ENCODE measurements at places on chromosomes 13 and 19. TPM values are rescaled to one million over a fixed set of nuclear protein-coding genes. Genes with fewer than 3 reads are reported as not detected.

HSD17B14 gene
- total RNA-seq, result 0.26 TPM

DNA sequence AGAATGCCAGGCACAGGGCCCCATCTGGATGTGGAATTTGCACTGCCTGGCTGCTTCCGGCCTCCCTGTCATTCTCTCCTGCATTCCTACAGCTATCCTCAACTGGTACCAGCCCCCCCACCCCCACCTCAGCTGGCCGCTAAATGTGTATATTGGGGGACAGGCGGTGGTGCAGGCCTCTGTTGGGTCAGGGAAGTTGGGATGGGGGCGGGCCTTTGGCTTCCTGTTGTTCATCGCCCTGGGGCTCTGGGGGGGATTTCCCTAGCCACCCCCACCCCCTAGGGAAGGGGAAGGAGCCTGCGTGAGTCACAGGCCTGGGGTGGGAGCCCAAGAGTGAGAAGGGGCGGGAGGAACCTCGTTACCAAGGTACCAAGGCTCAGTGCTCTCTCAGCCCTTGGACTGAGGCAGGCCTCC, 10.6 kb downstream of the POU2F2 start:
- DNase-seq, result peak; percentile 84

GRCh38 chr13:107216046-107216755, 648.3 kb upstream of the ARGLU1 start:
- peak; percentile 38 for DNase-seq

DNA sequence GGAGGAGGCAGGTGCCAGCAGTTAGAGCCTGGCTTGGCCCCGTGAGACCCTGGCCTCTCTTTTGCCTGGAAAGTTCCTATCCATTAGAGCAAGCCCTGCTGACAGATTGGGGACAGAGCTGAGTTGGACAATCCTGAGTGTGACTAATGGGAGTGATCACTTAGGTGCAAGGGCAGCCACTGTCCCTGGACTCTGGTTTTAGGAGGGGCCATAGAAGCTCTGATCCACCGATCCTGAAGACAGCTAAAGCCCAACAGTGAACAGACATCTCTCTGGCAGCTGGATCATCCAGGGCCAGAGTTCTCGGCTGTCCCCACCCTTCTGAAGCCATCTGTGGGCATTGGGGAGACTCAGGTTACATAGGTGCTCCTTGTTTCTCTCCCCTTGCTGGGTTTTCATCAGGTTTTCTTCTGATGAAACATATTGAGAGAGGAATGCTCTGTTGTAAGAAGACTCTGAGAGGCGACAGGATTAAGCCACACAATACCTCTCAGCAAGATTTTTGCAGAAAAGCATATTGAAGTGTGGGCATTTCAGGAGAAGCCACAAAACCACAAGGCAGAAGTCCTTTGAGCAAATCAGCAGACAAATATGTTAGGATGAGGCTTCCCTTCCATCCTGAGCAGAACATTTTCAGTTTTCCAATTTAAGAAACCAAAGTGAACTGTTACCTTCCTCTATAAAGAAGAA, 288.0 kb upstream of the MAB21L1 start:
- DNase-seq, result no peak

TEX101 gene
- not detected for total RNA-seq

NKPD1 gene
- 0.09 TPM for total RNA-seq

DNA sequence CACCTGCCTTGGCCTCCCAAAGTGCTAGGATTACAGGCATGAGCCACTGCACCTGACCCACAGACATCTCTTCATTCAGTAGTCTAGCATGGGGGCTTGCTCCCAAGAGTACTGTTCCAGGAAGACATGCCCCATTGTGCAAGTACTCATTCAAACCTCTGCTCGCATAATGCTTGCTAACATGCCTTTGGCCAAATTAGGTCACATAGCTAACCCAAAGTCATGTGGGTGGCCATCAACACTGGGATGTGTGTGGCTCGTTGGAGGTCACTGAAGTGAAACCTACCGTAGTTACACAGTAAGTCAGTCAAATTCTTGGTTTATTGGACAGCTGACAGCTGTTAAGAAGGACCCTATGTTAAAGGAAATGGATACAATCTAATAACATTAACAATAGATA, 20.3 kb downstream of the RFXAP start:
- no peak for DNase-seq

- peak; percentile 21 for DNase-seq
These were observed 286.6 kb downstream of the PCDH20 start for GRCh38 chr13:61128850-61129645.

GRCh38 chr19:1754636-1755466, 1.5 kb downstream of the ONECUT3 start:
- no peak for DNase-seq

OR4F17 gene
- not detected for total RNA-seq

- peak; percentile 44 for DNase-seq
These were observed 796 bp upstream of the LSM14A start for GRCh38 chr19:34171539-34171876.

NLRP5 gene
- not detected for total RNA-seq

GRCh38 chr19:13036366-13036976, 41.2 kb downstream of the NFIX start:
- DNase-seq, result peak; percentile 64

MISP gene
- 33.7 TPM for total RNA-seq

- no peak for DNase-seq
These were observed 1.8 kb upstream of the NCCRP1 start for GRCh38 chr19:39194832-39195542.

- DNase-seq, result peak; percentile 6
These were observed 558 bp downstream of the MZT1 start for GRCh38 chr13:72726726-72727416.

DNA sequence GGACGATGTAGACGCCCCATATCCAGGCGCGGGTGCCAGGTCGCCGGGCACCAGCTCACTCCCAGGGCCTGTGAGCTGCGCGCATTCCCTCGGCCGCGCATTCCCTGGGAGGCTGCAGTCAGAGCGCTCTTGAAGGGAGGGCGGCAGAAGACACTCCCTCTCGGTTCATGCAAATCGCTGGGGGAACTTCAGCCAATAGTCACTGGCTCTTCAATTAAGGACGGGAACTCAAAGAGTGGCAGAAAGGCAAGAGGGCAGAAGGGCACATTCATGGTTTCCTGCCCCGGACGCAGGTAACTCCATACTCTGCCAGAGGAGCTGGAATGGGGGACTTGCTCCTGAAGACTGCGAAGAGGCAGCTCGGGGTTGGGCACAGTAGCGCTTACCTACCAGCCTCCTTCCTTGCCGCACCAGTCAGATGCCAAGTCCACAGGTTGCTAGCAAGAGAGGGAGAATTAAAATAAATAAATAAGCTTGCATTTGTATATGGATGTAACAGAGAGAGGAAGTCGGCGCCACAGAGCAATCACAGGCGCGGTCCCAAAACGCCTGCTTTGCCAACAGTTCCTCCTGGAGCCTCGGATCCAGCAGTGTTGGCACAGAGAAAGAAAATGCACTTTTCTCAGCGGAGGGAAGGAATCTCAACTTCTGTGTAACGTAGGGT, 459 bp downstream of the PCDH20 start:
- peak; percentile 71 for DNase-seq

RETN gene
- total RNA-seq, result not detected

DNA sequence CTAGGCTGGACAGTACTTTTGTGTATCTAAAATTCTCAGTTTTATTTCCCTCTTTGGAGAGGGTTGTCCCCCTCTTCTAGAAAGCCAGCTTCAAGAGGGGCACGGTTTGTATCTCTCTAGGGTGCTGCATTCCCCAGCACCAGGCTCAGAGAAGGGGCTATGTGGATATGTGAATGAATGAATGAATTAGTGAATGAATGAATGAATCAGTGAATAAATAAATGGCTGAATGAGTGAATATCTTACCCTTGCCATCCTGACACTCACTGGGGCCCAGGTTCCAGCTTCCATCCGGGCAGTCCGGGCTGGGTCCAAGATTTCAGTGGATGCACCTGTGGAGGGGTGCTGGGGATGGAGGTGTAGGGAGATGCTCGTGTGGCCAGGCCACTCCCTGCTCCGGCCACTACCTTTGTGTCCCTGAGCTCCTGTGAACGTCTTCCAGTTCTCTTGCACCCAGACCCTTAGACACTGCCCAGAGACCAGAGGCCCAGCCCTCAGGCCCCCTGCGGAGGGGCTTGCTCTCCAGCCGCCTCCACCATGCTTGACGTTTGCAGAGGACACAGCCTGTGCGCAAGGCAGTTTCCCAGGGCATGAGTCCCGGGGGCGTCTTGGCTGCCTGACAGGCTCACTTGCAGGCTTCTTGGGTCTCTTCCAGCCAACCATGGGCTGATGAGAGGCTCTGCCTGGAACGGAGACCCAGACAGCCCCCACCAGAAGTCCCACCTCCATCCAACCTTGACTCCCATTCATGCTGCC, 2.8 kb upstream of the KCNN1 start:
- no peak for DNase-seq

DNA sequence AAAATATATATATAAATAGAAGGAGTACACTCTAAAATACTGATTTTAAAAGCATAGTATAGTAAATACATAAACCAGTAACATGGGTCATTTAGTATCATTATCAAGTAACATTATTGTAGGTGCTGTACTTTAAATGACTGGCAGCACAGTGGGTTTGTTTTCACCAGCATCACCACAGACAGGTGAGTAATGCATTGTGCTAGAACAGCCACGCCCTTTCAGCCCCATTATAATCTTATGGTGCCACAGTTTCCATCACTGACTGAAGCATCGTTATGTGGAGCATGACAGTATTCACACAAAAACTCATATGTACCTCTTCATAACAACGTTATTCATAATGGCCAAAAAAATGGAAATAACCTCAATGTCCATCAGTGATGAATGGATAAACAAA, 88.3 kb downstream of the DHRS12 start:
- DNase-seq, result no peak

DNA sequence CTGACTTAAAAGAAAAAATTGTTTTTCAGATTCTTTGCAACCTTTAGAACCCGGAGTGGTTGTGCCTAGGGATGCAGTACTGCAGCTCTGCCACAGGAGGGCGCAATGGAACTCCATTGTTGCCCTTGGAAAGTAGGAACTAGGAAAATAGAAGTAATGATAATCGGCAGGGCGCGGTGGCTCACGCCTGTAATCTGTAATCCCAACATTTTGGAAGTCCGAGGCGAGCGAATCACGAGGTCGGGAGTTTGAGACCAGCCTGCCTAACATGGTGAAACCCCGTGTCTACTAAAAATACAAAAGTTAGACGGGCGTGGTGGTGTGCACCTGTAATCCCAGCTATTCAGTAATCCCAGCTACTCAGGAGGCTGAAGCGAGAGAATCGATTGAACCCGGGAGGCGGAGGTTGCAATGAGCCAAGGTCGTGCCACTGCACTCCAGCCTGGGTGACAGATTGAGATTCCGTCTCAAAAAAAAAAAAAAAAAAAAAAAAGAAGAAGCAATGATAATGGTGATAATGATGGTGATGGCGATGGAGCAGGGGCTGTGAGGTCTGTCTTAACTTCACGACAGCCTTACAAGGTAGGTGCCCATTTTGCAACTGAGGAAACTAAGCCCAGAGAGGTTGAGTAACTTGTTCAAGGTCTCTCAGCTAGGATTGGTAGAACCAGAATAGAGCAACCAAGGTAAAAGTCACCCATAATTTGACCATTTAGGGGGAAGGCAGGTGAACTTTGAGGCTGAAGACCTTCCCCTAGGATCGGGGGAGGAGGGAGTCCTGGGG, 5.5 kb upstream of the ADAMTS10 start:
- peak; percentile 60 for DNase-seq

DNA sequence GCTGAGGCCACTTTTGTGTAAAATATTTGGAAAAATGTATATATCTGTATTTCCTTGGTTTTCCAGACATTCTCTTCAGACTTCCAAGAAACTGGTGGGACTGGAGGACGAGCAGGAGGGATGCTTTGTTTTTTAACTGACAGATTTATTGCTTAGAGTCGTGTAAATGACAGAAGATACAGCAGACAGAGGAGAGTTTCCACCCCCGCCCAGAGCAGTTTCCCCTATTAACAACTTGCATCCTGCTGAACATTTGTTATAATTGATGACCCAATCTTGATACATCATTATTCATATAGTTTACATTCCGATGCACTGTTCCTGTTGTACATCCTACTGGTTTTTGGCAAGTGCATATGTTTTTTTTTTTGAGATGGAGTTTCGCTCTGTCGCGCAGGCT, 7.1 kb upstream of the DOCK6 start:
- DNase-seq, result peak; percentile 49

All from MCF 10A (cell line).